Erythroblast (primary cell): ENCODE measurements at places on chromosomes 5 and 9.

GRCh38 chr5:89493414-89493813 is 610.4 kb upstream of the MEF2C start:
- DNase-seq = no peak

DNA sequence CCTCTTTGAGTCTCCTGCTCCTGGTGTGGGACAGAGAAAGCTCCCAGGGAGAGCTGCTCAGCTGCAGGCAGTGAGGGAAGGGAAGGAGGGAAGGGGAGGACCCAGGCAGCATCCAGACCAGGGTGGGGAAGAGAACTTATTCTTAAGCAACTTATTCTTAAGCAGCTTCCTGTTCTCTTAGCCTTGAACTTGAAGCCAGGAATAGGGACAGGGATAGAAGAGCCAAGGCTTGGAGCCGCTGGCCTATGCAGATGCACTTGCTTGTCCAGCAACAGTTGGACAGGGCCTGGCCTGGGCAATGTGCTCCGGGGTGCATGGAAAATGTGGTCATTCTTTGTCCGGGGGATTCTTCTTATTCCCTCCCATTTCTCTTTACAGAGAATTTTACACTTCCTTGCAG is 31.4 kb upstream of the SPTLC1 start:
- DNase-seq = peak; percentile 45

GRCh38 chr5:145936401-145937131 is at the start of gene SH3RF2:
SH3RF2 (plus strand) TSS chr5:145936578; CDS start chr5:145937929, 1,351 bp downstream.
- no peak for DNase-seq

DNA sequence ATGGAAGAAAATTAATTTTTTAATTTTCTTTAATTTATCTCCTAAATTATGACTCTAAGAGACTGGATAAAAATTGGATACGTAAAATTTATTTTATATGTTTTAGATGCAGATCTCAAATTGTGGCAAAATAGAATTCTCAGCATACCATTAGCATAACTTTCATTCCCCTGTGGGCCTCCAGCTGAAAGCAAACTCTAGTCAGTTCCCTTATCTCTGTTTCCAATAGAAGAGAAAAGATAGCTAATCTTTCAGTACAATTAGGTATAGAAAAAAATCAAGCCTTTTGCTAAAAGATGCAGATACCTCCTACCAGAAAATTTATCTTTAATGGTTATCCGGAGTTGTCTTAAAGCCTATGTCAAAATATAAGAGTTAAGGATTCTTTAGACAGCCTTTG is 1530.6 kb downstream of the EFNA5 start:
- DNase-seq = no peak

- DNase-seq = no peak
Observed at GRCh38 chr5:1064383-1065142, 47.3 kb downstream of the SLC12A7 start.

DNA sequence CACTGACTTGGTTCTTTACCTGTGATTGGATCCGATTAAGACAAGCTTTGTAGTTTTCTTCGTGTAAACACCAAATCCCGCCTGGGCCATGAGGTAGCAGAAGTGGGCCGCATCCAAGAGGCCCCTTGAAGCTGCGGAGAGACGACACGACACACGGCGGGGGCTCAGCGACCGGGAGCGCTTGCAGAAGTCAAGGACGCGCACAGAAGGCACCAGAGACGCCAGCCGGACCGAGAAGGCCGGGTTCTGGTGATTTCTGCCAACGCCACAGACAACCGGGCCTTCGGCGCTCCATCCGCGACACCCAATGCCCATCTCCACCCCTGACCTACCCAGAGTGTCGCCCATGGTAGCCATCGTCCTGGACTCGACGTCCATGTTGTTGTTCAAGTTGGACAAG is 19.8 kb upstream of the INPP5E start:
- DNase-seq = no peak

DNA sequence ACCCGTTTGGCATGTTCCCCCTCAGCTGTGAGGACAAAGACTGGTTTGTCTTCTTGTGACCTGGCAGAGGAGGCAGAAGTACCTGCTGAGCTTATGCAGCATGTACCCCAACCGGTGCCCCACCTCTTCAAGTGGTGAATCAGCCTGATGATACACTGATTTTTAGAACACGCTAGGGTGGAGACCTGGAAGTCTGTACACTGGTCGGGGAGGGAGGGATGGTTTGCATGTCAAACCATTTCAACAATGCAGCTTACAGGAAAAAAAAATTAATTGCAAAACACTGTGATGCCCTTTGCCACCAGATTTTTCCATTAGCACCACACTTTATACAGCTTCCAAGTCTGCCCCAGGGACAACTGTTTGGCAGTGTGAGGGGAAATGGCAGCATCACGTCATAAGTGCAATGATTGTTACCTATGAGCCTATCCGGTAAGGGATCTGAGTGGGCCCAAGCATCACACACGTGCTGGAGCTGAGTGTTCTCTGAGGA is 155.1 kb upstream of the DMRT1 start:
- no peak for DNase-seq

GRCh38 chr9:82532504-82533180 is 530.3 kb downstream of the RASEF start:
- DNase-seq = no peak

GRCh38 chr9:4280605-4281004 is 19.3 kb downstream of the GLIS3 start:
- no peak for DNase-seq
